NCI-H510A (cell line): ENCODE measurements at places on chromosomes 7 and 10.

- no peak for DNase-seq
These were observed 15.5 kb upstream of the ADGRA1 start for GRCh38 chr10:133072196-133072595.

DNA sequence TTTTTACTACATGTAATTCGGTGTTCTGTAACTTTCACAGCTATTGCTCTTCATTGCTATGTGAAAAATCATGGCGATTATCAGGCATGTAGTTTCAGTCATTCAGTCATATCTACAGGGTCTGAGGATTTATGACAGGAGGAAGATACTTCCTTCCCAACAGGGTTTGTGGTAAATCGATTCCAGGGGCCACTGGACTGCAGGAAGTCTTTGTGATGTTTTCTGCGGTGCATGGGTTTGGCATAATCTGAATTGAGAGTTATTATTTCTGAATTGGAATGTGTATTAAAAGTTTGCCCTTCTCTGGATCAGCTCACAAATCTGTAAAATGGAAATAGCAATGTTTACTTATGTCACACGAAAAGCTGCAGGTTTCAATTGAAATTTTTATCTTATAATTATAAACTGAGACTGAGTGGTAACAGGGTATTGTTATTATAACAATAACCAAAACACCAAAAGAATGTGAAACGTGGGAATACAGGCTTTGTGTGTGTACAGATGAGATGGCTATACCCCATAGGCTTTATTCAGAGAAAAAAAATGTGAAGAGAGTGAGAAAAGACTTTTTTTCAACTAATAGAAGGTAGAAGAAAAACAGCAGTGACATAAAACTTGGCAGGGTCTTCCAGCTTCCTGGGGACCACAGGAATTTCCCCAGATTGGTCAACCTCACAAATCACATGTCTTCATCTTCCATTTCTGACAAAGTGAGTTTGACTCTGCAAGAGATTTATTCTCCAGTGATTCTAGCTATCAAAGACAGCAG is 307.7 kb upstream of the NFE2L3 start:
- no peak for DNase-seq

- DNase-seq, result no peak
These were observed 2.2 kb downstream of the NPM3 start for GRCh38 chr10:101780818-101781654.

DNA sequence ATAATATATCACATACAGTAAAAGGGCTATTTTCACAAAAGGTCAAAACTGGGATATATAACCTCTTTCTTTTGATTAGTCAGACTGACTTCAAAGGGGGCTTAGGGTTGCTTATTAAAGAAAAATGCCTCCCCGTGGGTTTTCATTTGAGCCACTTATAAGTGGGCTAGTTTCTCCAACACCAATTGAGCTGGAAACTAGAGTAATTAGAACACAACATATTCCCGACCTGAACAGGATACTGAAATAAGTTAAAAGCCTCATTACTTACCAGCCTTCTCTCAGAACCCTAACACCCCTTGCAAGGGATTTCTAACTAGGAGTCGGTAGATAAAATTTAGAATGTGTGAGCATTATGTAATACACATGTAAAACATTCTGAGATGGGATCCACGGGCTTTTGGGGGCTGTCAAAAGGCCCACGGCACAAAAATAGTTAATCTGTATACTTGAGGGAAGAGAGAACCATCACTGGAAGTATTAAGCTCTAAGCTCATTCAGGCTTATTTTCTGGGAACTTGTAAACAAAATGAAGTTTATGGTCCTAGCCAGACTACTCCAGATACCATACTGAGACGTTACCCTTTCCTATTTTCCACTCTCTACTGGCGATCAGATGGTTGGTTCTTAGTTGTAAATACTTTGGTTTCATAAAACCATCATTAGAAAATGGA is 29.3 kb upstream of the KMT2E start:
- no peak for DNase-seq

DNA sequence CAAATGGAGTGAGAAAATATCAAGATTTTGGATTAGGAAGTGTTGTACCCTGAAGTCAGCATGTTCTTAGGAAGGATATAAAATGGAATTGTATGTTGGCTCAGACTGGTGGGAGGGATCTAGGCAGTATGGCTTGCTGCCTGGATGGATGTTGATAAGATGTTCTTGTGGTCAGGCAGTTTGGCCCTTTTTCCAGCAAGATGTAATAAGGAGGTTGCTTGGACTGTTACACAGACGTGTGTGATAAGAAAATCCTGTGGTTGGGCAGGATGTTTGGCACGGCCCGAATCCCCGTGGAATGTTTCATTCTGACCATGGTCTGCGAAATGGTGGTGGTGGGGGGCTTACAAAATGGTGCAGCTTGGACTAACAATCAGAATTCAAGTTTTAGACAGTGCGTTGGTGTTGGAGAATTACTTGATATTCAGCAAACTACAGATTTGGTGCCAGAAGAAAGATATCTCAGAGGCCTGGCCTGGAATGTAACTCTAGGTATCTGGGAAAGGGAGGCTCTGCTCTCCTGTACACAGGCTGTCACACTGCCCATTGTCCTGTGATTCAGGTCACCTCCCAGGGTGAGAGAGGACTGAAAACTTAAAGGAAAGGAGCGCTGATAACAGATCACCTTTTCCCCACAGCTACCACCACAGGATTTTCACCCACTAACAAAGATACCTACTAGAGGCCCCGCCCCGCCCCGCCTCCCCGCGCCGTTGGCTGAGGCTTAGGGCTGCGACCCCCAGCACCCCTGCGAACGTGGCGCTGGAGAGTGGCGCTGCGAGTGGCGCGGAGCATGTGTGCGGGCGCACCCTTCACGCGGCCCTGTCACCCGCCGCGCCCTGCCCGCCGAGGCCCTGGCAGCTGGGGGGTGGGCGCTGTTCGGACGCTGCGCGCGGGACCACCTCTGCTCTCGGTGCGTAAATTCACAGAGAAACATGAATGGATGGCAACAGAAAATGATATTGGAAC is 19.3 kb upstream of the ZNF680 start:
- DNase-seq, result no peak

GRCh38 chr7:143285806-143286521 is 1.2 kb downstream of the TMEM139 start:
- DNase-seq, result no peak

- DNase-seq, result no peak
These were observed 25.7 kb downstream of the FAM13C start for GRCh38 chr10:59336632-59337031.

DNA sequence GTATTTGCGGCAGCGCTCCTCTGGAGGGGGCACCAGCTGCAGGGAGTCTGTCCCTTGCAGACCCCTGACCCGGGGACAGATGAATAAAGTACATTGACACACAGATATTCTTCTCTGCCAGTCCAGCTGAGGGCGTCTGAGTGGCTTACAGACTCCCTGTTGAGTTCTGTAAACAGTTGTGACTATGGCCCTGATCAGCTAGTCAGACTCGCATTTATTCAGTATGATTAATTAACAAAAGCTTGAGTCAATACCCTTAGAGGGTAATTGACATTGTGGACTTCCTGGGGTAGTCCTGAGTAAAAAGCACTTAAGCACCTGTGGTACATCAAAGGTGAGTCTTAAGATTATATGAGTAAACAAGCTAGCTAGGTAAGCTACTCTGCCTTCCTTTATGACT is 21.0 kb downstream of the ANKRD30A start:
- no peak for DNase-seq

GRCh38 chr7:19554581-19554980 is 154.3 kb downstream of the POLR1F start:
- no peak for DNase-seq

DNA sequence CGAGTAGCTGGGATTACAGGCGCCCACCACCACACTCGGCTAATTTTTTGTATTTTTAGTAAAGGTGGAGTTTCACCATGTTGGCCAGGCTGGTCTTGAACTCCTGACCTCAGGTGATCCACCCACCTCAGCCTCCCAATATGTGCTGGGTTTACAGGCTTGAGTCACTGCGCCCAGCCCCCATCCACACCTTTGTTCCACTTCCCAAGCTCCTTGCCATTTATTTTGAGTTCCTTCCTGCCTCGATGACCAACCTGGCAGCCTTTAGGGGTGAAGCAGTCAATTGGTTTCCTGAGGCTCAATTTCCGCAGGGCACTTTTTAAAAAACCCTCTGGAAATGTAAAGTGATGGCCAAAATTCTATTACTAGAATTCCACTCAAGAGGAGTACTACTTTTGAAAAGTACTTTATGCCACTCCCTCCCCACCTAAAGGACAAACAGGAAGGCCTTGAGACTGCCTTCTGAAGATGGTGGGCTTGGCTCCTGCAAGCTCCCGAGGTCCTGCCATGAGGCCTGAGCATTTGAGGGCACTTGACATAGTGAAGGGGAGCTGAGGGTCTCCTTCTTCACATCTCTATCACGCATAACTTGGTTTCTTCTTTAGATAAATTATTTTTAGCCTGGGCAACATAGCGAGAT is 32.5 kb upstream of the RBM33 start:
- DNase-seq, result no peak

DNA sequence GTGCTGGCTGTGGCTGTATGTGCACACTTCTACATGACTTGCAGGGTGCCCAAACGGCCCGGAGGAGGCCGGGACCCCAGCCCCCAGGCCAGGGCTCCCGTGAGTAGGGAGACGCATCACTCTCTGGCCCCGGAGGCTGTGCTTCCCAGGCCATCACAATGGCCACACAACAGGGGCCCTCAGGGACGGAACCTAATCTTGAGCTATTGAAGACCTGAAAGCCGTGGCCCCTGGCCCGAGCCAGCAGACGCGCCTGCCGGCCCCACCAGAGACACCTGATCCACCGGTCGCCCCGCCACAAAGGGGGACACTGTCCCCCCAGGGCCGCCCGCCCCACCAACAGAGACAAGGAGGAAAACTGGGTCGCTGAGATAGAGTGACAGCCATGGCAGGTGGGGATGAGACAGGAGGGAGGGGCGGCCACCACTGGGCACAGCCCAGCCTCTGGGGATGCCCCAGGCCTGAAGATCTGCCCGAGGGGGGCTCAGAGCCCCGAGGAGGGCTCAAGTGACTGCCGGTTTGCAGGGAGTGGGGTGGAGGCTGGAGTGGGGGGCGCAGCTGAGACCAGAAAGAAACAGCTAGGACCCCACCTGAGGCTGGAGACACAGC is 10.2 kb upstream of the LFNG start:
- no peak for DNase-seq

DNA sequence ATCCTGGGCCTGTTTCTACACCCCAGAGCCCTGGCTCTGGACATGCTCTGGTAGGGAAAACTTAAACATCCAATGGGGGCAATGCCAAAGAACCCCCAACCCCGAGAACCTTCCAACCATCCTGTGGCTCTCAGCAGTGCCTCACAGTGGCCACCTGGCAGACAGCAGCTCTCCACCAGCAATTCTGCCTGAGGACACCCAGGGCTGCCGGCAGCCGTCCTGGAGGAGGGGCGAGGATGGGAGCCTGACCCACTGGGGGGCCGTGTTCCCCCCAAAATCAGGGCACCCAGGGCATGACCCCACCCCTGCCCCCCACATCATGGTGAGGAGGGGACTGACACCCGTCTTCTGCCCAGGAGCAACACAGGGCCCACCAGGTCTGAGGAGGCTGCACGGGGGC is 32.7 kb downstream of the DPYSL4 start:
- no peak for DNase-seq

DNA sequence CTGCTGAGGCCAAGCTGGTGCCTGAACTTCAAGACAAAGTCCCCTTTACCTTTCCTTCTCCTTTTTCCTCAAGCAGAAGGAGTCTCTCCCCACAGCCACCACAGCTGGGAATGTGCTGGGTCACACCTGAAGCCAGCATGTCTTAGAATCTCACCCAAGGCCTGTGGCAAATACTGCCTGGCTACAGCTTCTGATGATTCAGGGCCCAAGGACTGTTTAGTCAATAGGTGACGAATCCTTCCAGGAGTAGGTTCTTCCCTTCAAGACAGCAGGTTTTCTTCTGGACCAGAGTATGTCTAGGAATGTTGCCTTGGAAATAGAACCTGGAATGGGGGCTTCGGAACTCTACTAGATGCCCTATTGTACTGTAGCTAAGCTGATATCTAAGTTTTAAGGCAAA is 374.6 kb downstream of the KIF20B start:
- DNase-seq, result no peak
